ENCODE measurements at places on chromosomes 12 and 14.

- DNase-seq, result no peak
Measured at GRCh38 chr12:133057446-133057845, 20.1 kb downstream of the ZNF84 start.

DNA sequence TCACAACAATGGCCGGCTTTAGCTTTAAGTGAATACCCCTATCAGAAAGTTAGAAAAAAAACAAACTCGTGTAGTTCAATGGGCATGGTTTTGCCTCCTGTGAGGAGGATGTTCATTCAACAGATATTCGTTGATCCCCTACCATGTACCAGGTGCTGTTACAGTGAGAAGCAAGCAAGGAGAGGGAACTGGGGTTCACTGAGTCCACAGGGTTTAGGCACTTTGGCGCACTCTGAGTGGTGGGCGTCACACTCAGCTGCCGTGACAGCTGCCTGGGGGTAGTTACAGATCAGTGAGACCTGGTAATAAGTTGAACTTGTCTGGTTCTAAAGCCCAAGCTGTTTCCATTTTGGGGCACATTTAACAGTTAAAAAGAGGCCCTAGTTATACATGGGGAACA is 74.2 kb downstream of the PAPOLA start:
- DNase-seq, result no peak

DNA sequence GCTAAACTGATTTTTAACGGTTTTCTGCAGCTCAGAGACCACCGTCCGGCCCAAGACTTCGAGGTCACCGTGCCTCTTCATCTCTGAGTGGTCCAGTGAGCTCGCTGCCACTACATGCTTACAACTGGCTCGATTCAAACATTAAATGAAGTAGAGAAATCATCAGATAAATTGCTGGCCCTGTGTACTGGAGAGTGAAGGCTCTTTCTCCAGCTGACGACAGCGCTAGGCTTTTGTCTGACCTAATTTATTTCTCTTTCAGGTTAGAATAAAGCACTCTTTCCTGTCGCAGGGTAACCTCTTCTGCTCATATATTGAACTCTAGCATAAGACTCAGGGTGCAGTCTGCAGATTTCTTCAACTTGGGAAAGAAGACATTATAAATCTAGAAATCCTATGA is 6.4 kb downstream of the BCL11B start:
- no peak for DNase-seq

- no peak for DNase-seq
Measured at GRCh38 chr12:130499474-130499873, 161.8 kb downstream of the PIWIL1 start.

DNA sequence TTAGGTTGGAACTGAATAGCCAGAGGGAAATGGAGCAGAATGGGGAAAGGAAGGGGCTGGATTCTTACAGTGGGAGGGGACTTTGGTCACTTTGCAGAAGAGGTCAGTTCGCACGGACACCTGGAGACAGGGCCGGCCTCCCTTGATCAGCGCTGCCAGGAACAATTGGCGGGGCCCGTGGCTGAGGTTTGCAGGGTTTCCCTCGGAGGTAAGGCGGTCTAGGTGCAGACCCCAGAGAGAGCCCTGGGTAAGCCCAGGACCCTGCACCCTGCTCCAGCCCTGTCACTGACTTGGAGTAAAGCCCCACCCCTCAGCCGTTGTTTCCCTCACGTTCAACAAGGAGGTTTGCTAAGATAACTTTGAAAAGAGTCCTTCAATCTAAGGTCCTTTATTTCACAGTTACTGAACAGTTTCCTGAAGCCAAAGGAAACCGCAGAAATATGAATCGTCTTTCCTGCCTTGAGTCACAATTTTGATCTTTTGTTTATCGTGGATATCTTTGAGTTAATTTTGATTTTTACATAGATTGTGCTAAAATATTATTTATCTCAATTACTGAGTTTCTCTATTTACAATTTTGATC is 231.4 kb upstream of the RTL1 start:
- no peak for DNase-seq

- DNase-seq, result no peak
Measured at GRCh38 chr14:74853581-74853980, 22.4 kb downstream of the PROX2 start.

- DNase-seq, result no peak
Measured at GRCh38 chr12:86772696-86773095, 516.5 kb upstream of the MGAT4C start.

Measured in stimulated activated CD4-positive, alpha-beta T cell treated with anti-CD3 and anti-CD28 coated beads, TNF-alpha, amount 100 ng/mL, for 24 hours (primary cell).